HuH-7 (cell line): ENCODE measurements at places on chromosomes 1 and 21.

GRCh38 chr1:162193221-162193620 lies 123.7 kb downstream of the NOS1AP start:
- no peak for DNase-seq

GRCh38 chr1:160993544-160994193 lies 27.3 kb downstream of the F11R start:
- no peak for DNase-seq

GRCh38 chr1:150963321-150964163 lies 11.1 kb downstream of the CERS2 start:
- no peak for DNase-seq

- peak; percentile 50 for DNase-seq
Observed at GRCh38 chr1:234638832-234639799, 29.1 kb upstream of the IRF2BP2 start.

DNA sequence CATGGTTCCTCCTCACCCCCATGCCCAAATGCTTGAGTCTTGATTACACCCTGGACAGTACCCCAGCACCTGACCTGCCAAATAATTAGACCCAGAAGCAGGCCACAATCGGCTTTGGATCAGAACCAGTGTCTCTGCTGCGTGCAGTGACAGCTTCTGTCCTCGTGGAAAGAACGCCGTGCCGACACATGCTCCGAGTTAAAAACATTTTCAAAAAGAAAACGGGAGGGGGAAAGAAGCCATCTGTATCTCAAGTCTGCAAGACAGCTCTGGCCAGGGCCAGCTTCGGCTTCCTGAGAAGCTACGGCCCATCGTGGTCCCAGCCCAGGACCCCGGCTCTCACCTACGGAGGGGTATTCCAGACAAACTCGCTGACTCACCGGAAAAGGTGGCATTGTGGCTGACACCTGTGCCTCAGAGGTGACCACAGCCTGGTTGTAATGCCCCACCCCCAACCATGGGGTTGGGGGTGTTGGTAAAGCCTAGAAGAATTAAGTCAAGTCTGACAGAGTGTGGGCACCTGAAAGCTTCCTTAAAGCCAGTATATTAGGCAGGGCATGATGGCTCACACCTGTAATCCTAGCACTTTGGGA lies 25.8 kb downstream of the SSBP3 start:
- DNase-seq: no peak

- no peak for DNase-seq
Observed at GRCh38 chr1:59025898-59026426, 242.1 kb upstream of the JUN start.

DNA sequence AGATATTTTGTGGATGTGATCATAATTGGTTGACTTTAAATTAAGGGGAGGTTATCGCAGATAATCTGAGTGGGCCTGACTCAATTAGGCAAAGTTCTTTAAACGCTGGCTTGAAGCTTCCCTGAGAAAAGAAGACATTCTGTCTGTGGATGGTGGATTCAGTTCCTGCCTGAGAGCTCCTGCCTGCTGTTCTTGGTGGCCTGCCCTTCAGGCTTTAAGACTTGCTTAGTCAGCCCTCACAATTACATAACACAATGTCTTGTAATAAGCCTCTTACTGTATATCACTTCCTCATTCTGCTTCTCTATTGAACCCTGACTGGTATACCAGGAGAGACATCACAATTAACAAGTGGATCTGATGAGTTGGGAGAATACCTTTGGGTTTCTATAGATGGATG lies 50.2 kb downstream of the KCNJ6 start:
- DNase-seq: no peak

- no peak for DNase-seq
Observed at GRCh38 chr1:87730274-87731216, 401.9 kb downstream of the LMO4 start.

DNA sequence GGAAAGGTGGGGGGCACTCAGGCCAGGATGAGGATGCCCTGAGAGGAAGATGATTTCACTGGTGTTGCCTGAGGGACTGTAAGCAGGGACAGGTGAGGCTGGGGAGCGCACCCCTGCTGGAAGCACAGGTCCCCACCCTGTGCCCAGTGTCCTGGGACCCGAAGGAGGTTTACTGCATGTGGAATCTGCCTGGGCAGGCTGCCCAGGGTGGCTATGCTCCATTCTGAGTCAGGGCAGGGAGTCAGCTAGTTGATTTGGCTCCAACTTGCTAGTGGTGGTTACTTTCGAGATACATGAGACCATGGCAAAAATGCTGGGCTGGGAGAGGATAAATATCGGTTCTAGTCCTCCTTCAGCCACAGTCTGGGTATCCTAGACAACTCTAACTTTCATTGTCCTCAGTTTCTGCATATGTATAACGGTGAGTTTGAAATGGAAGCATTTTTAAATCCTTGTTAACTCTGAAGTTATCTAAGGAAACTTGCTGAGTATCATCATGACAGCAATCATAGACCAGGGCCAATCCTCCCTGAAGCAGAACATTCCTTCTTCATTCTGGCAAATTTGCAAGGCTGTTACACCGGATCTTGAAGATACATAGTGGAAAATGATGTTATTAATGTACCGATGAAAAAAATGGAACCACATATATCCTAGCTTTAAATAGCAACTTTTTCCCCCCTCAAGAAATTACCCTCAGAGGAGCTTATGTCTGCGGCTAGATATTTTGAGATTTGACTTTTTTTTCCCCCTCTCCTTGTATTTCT lies 7.7 kb downstream of the TLR5 start:
- DNase-seq: no peak

DNA sequence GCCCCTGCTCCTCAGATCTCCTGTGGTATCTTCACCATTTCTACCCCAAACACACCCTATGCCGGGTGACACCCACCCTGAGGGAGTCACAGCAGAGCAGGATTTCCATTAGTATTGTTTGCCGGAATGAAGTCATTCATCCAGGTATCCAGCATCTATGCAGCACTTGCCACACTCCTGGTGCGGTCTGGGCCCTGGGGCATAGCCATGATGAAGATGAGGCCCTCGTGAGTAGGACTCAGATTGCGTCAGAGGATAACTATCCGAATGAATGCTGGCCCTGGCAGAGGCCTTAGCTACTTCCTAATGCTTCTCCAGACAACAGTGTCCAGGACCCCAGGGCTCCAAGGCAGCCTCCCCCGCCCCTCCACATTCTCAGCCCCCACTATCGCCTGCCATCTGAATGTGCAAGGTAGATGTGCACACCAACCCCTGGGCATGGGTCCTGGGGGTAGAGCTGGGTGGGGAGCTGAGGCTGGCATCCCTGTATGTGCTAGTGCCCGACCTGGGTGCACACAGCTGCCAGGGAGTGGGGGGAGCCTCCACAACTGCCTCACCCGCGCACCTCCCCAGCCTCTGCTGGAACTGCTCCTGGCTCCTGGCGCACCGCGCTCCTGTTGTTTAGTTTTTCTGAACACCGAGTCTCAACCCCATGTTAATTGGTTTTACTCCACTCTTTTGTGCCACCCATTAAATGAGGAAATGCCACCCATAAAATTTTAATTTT lies 25.5 kb upstream of the ZC3H12A start:
- DNase-seq: no peak

- peak; percentile 99 for DNase-seq
Observed at GRCh38 chr1:2174348-2175054, 20.1 kb downstream of the FAAP20 start.

GRCh38 chr1:229067546-229067945 lies 203.4 kb upstream of the RAB4A start:
- no peak for DNase-seq

- peak; percentile 75 for DNase-seq
Observed at GRCh38 chr1:21534674-21535378, 25.6 kb downstream of the ALPL start.

DNA sequence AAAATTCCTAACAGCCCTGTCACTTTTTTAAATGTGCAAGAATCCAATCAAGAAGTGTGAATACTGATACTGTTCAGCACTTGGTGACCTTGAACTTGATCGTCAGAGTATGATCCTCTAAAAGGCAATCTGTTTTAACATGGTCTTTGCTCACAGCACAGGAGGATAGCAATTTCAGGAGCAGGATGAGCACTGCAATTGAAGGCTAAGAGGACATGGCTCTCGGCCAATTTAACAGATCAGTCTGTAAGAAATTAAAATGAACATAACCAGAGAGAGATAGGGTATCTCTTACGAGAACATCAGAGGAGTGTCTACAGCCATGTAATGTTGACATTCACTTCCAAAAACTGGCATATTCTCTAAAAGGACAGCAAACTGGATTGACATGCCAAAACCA lies 243.1 kb downstream of the LTN1 start:
- no peak for DNase-seq

DNA sequence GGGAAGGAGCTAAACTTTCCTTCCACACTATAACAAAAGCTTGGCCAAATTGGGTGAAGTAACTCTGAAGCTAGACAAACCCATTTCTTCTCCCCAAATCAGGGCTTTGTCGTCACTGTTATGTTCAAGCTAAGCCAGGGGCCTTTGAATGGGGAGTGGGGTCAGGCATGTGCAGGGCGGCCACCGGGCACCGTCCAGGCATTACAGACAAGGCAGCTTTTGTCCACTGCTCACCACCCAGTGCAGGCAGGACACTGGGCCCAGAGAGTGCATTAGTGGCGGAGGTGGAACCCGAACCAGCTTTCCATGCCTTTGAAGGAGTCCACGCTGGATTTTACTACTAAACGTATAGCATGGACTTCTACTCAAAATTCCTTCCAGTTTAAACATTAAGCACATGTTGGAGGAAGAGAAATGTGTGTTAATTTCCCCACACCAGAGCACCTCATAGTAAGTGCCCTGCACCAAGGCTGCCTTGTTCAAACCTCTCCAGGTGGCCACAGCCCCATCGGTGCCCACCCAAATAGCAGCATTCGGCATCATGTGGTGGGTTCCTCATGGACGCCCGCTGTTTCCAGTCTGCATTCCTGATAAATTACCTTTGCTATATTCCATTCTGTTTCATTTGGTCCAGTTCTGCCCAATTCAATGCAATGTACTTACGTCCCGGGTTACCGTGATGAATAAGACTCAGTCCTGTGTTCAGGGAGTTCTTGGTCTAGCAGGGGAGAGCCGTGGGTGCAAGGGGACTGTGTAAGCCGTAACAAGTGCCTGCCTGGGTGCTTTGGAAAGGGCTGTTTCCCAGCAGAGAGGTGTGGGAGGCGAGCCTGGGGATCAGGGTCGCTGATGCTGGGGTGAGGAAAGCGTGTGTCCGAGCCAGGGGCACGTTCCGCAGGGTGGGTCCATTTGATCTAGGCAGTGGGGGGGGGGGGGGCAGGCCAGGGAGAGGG lies 1.6 kb downstream of the UBASH3A start:
- no peak for DNase-seq

DNA sequence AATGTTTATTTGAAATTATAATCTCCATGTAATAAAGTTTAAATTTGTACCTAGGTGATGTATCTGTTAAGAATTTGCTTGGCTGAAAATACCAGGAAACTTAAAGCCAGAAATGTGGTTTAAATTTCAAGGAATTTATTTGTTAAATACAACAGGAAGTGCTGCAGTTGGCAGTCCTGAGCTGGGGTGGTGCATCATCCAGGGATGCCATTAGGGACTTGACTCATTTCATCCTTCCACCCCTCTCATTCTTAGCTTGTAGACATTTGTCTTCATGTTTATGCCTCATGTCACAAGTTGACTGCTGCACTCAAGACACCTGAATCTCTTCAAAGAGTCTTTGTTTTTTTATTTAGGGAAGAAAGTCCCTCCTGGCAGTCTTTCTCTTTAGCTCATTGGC lies 175.9 kb downstream of the LHX8 start:
- no peak for DNase-seq

DNA sequence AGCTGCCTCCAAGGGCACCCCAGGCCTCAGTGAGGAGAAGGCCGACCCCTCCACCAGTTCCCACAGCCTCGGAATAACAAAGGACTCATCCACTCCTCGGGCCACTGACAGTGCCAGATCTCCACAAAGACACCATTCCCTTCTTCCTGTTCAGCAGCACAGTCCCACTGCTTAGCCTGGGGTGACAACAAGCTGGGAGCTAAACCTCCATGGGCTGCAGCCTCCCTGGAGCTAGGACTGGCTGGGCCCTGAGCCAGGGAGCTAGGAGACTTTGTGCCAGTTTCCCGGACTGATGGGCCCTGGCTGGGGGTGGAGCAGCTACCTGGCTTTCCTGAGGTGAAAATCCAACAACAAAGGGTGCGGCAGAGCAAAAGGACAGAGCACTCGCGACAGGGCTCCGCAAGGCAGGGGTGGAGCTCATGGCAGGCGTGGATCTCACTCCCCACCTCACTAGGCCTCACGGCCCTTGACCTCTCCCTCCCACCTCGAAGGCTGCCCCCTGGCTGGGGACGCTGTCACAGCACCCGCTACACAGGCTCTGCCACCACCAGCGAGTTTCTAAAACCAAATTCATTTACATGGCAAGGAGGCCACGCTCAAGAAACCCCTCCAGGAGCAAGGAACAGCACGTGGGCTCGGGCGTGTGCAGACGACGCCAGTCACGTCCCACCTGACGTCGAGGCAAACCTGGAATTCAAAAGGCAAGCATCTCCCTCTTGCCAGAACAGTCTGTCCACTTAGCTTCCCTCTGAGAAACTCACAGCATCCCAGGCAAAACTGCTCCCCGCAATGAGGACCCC lies 13.8 kb downstream of the SLC35E2B start:
- peak; percentile 56 for DNase-seq

DNA sequence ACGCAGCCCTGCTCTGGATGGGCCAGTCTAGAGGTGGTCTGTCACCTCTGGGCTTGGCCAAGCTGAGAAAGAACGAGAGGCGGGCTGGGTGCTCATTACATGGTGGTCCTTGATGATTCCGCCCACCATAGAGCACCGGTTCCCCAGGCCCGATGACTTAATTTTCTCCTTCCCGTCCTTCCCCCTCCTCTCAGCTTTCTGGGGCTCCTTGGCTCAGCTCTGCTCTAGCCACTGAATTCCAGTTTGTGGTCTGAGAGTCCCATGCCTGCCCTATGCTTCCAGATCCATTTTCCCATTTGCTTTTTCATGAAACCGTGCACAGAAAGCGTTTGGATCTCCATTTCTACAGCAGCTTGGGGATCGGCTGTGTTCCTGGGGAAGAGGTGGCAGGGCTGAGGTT lies 318.5 kb upstream of the C1orf174 start:
- no peak for DNase-seq

DNA sequence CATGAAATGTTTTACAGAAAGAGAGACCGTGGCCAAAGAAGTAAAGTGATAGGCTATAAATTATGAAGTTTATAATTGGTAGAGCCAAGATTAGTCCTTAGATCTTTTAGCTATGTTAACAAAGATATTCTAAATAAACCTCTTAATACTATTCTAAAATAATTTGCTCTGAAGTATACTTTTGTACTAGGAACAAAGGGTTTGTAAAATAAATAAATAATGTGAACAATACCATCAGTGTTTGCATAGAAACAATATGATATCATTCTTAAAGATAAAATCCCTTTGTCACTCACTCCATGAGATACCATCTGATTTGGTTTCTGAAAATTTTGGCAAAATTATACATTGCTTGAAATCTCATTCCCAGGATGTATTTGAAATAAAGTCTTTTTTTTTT lies 107.6 kb upstream of the UBE2U start:
- DNase-seq: no peak

GRCh38 chr1:201429736-201430501 lies 8.4 kb upstream of the TNNI1 start:
- DNase-seq: no peak

DNA sequence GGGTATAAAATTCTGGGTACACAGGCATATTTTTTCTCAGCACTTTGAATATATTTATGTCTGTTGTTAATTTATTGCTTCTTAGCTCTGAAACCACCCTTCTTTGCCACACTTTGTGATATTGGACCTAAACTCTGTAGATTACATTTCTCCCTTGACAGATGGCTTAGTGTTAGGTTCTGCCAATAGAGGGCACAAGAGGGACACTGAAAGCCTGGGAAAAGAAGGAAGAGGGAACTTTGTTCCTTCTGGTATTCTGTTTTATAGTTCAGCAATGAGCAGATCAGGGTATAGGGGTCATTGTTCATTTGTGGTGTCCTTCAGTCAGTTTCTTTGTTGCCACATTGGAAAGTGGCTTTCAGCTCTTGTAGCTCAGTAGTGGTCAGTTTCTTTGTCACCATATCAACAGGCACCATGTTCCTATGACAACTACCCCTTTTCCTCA lies 423.5 kb upstream of the PROX1 start:
- peak; percentile 29 for DNase-seq
